ENCODE measurements at places on chromosomes 12 and 14.

GRCh38 chr12:53504004-53504920 lies 3.0 kb downstream of the NPFF start:
- no peak for DNase-seq
- peaks cover 27% of the 10 kb centered on the region for H3K4me1 ChIP-seq
- H3K27ac ChIP-seq: peak overlapping the region; percentile 14

GRCh38 chr12:28603239-28603638 lies 413.0 kb downstream of the CCDC91 start:
- H3K36me3 ChIP-seq: no peaks in the 10 kb centered on the region
- no peak overlapping the region for H3K4me3 ChIP-seq
- H3K27me3 ChIP-seq: peaks cover 2% of the 10 kb centered on the region
- no peak overlapping the region for H3K27ac ChIP-seq
- H3K4me1 ChIP-seq: no peaks in the 10 kb centered on the region

- peaks cover 6% of the 10 kb centered on the region for H3K4me1 ChIP-seq
- H3K27ac ChIP-seq: no peak overlapping the region
- H3K36me3 ChIP-seq: no peaks in the 10 kb centered on the region
- DNase-seq: no peak
Measured at GRCh38 chr12:127381043-127381668, 885.8 kb upstream of the TMEM132C start.

DNA sequence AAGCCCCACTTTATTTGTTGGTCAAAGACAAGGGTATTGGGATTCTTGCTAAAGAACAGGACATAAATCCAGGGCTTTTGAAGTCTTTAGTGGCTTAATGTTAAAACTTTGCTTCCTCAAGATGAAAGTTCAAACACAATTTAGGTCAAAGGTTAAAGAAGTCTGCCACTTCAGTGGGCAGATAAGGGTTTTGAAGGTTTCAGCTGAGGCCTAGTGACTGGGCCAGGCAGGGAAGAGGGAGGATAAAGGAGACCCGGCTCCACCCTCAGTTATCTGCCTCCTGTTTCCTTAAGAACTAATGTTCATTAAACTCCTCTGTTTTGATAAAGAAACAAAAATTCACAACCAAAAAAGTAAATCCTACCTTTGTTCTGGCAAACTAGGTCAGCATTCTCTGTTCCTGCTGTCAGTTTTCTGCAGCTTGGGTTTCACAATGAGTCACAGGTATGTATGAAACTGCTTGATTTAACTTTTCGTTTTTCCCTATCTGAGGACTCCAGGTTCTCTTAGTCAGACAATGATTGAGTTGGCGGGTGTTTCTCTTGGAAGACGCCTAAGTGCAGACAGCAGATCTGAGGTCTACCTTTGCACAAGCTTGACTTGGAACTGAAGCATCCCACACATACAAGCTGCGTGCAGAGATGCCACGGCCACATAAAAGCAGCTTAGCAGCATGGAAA lies 208.3 kb downstream of the EXOC5 start:
- no peaks in the 10 kb centered on the region for H3K36me3 ChIP-seq
- H3K27me3 ChIP-seq: no peaks in the 10 kb centered on the region
- no peak overlapping the region for H3K4me3 ChIP-seq

GRCh38 chr12:130825771-130826150 lies 13.3 kb downstream of the STX2 start:
- no peaks in the 10 kb centered on the region for H3K4me1 ChIP-seq
- no peak for DNase-seq
- no peak overlapping the region for H3K27ac ChIP-seq
- H3K27me3 ChIP-seq: no peaks in the 10 kb centered on the region
- peaks cover 31% of the 10 kb centered on the region for H3K36me3 ChIP-seq
- no peak overlapping the region for H3K4me3 ChIP-seq

DNA sequence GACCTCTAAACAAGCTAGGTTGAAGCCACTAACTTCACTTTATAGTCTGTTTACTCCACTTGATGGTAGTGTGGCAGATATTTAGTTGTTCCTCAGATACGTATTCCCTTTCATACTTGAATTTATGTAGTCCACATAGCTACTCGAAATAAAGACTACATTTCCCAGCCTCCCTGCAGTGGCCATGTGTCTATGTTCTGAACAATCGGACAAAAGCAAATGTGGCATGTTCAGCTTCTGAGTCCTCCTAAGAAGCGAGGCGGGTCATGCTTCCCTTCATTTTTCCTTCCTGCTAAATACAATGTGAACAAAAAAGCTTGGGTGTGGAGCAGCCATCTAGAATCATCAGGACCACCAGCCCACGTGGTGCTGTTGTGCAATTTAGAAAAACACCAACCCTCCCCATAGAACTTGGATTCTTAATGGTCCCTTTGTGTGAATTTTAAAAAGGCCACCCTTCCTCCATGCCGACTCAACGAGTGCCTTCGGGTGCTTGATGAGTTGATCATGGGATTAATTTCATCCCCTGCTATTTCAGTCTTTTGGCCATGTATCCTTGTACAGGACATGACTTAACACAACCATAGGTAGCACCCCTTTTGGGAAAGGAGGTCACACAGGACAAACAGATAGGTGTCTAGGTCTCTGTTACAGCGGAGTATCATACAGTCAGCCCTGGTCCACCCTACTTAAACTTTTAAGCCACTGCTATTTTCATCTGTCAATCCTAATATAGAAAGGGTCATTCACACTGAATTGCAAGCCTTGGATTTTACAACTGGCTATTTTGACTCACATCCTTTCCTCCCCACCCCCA lies 60.7 kb downstream of the ZFC3H1 start:
- peaks cover 15% of the 10 kb centered on the region for H3K36me3 ChIP-seq
- no peaks in the 10 kb centered on the region for H3K4me1 ChIP-seq
- peaks cover 3% of the 10 kb centered on the region for H3K27me3 ChIP-seq
- no peak for DNase-seq
- no peak overlapping the region for H3K4me3 ChIP-seq
- no peak overlapping the region for H3K27ac ChIP-seq

DNA sequence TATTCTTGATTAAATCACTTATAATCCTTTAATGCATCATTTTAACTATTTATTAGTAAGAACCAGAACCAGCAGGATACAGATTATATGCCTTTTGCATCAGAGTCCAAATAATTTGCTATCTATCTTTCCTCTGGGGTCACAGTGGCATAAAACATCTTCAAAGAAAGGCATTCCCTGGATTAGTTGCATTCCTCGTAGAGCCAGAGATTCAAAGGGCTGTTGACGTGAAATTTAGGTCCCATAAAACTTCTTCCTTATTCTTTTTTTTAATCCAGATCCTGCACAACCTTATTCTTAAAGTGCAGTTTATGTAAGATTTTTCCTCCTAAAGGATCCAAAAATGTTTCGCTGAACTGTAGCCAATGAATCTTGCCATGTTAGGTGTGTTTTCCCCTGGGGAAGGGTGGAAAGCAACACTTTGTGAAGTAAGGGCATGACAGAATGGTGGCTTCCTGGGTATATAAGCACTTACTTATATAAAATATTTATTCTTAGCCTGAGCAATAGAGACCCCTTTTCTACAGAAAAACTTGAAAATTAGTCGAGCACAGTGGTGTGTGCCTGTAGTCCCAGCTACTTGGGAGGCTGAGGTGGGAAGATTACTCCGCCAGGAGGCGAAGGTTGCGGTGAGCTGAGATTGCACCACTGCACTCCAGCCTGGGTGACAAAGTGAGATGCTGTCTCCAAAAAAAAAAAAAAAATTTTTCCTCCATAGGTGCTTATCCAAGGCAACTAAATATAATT lies 208.7 kb downstream of the PCNX1 start:
- no peak for DNase-seq
- no peaks in the 10 kb centered on the region for H3K27me3 ChIP-seq
- no peak overlapping the region for H3K27ac ChIP-seq
- no peaks in the 10 kb centered on the region for H3K4me1 ChIP-seq
- H3K36me3 ChIP-seq: peaks cover 31% of the 10 kb centered on the region
- H3K4me3 ChIP-seq: no peak overlapping the region

DNA sequence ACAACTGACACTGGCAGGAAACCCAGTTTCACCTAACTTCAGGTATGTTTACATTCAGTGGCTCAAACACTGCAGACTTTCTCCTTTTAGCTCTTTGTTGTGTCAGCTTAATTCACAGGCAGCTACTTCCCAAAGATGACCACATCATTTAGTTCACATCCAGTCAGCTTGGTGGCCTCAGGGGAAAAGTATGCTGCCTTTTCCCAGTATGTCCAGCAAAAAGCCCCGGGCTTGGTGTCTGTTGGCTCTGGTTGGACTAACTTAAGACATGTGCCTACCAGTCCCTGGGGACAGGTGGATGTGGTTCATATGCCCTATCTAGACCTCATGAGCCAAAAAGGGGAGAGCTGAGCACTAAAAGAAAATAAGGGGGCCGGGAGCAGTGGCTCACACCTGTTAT lies 56.4 kb downstream of the GOLGA5 start:
- H3K27ac ChIP-seq: no peak overlapping the region
- H3K27me3 ChIP-seq: no peaks in the 10 kb centered on the region
- no peaks in the 10 kb centered on the region for H3K36me3 ChIP-seq

GRCh38 chr12:113222730-113223531 lies 1.7 kb downstream of the TPCN1 start:
- peak overlapping the region; percentile 74 for H3K27ac ChIP-seq
- no peak for DNase-seq
- peaks cover 7% of the 10 kb centered on the region for H3K36me3 ChIP-seq
- H3K4me1 ChIP-seq: peaks cover 30% of the 10 kb centered on the region

- peaks cover 14% of the 10 kb centered on the region for H3K27me3 ChIP-seq
- H3K36me3 ChIP-seq: no peaks in the 10 kb centered on the region
- H3K4me3 ChIP-seq: no peak overlapping the region
- no peak overlapping the region for H3K27ac ChIP-seq
- no peak for DNase-seq
Measured at GRCh38 chr14:61277232-61277631, 3.9 kb downstream of the TMEM30B start.

DNA sequence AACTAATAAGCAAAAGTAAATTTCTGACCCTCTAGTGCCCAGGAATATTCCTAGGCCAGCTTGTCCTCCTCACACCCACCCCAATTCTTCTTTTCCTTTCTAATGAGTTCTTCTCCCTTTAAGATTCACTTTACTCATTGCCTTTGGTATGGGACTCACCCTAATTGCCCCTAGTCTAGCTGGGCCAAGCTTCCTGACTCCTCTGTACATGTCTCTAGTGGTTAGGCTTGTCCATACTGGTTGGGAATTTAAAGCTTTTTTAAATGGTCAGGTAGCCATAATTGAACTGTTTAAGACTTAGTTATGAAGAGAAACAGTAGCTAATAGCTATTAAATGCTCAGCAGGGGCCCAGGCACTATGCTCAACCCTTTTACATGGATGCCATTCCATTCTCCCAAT lies 248.2 kb downstream of the C12orf42 start:
- H3K4me1 ChIP-seq: no peaks in the 10 kb centered on the region
- H3K36me3 ChIP-seq: no peaks in the 10 kb centered on the region
- no peaks in the 10 kb centered on the region for H3K27me3 ChIP-seq
- DNase-seq: no peak
- H3K27ac ChIP-seq: no peak overlapping the region
- H3K4me3 ChIP-seq: no peak overlapping the region

GRCh38 chr12:505221-505620 lies 45.5 kb downstream of the B4GALNT3 start:
- no peak for DNase-seq
- H3K4me3 ChIP-seq: no peak overlapping the region
- no peaks in the 10 kb centered on the region for H3K36me3 ChIP-seq
- H3K27me3 ChIP-seq: no peaks in the 10 kb centered on the region
- H3K27ac ChIP-seq: no peak overlapping the region
- no peaks in the 10 kb centered on the region for H3K4me1 ChIP-seq

DNA sequence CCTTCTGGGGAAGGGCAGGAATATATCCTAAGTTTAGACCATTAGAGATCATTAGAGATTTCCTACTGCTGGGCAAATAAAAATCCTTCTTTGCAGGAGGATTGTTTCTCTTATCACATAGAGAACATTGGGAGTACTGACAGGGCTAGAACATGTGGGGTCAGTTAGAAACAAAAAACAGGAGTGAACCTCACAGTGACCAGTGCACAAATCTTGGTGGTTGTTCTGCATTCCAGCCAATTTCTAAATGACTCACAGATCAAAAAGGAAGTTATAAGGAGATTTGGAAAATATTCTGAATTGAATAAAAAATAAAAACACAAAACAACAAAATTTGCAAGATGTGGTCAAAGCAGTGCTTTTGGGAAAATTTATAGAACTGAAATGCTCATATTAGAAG lies 118.8 kb downstream of the LLPH start:
- H3K27ac ChIP-seq: no peak overlapping the region
- no peak overlapping the region for H3K4me3 ChIP-seq
- no peaks in the 10 kb centered on the region for H3K27me3 ChIP-seq
- no peaks in the 10 kb centered on the region for H3K36me3 ChIP-seq

GRCh38 chr14:77183896-77184295 lies 2.3 kb downstream of the TMEM63C start:
- peaks cover 14% of the 10 kb centered on the region for H3K4me1 ChIP-seq
- DNase-seq: no peak
- H3K27ac ChIP-seq: no peak overlapping the region
- H3K36me3 ChIP-seq: no peaks in the 10 kb centered on the region

DNA sequence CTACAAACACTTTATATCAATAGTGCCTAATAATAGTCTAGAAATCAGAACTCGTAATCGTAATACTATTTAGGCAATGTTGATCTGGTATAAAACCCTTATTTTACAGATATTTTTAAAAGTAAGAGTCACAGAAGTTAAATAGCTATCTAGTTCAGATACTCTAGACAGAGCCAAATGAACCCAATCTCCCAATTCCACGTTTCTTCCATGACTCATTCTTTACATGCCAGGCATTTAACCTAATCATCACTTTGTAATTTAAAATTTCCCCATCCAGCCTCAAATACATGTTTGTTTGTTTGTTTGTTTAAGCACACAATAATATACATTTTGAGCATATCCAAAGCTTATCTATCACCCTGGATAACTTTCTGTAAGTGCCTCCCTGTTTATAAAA lies 36.4 kb upstream of the GARIN6 start:
- no peaks in the 10 kb centered on the region for H3K36me3 ChIP-seq
- no peaks in the 10 kb centered on the region for H3K27me3 ChIP-seq
- no peaks in the 10 kb centered on the region for H3K4me1 ChIP-seq
- no peak overlapping the region for H3K27ac ChIP-seq
- no peak overlapping the region for H3K4me3 ChIP-seq

DNA sequence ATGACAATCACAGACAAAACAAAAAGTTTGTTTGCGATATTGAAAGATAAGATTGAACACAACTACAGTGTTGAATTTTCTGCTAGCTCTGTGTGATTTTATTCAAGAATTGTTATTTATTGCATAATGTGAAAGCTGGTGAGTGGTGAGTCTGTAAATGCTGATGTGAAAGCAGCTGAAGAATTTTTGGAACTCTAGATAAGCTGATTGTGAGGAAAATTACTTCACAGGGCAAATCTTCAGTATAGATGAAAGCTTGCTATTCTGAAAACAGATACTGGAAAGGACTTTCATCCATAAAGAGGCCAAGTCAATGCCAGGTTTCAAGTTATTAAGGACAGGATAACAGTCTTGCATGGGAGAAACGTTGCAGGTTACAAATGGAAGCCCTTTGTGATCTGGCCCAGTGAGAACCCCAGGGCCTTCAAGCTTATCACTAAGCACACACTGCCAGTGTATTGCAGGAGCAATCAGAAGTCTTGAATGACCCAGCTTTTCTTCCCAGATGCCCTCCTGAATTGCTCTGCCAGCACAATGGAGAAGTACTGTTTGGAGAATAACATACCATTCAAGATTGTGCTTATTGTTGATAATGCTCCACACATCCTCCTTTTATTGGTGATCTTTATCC lies 153.7 kb downstream of the PCNX1 start:
- no peaks in the 10 kb centered on the region for H3K4me1 ChIP-seq
- peaks cover 89% of the 10 kb centered on the region for H3K36me3 ChIP-seq
- no peak for DNase-seq
- no peaks in the 10 kb centered on the region for H3K27me3 ChIP-seq

- DNase-seq: no peak
- H3K36me3 ChIP-seq: no peaks in the 10 kb centered on the region
- H3K27ac ChIP-seq: no peak overlapping the region
- no peaks in the 10 kb centered on the region for H3K27me3 ChIP-seq
- no peak overlapping the region for H3K4me3 ChIP-seq
- no peaks in the 10 kb centered on the region for H3K4me1 ChIP-seq
Measured at GRCh38 chr14:61109288-61109687, 128.2 kb downstream of the SLC38A6 start.

Measured in CD4-positive, CD25-positive, alpha-beta regulatory T cell (primary cell).